ENCODE measurements at places on chromosomes 13 and 19.

- no peak for DNase-seq
Measured at GRCh38 chr13:86906127-86906874, 764.9 kb upstream of the SLITRK5 start.

DNA sequence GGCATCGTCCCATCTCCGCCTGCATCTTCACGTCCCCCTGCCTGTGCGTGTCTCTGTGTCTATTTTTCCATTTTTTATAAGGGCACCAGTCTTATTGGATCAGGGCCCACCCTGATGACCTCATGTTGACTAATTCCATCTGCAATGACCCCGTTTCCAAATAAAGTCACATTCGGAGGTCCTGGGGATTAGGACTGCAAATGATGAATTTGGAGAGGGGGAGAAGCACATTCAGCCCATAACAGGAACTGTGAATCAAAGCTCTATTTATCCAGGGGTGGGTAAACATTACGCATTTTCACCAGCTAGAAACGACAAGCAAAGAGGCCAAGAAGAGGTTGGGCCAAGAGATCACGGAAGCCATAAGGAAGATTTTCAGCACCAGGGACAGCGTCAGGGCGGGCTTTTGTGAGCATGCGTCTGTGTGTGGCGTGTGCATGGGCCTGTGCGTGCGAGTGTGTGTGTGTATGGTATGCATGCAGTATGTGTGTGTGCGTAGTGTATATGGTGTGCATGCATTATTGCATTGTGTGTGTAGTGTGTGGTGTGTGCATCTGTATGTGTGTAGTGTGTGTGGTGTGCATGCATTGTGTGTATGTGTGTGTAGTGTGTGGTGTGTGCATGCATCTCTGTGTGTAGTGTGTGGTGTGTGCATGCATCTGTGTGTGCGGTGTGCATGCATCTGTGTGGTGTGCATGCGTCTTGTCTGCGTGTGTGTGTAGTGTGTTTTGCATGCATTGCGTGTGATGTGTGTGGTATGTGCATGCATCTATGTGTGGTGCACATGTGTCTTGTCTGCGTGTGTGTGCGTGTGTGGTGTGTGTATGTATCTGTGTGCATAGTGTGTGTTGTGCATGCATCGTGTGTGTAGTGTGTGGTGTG lies 19.6 kb downstream of the CELF5 start:
- DNase-seq: no peak

GRCh38 chr13:108281901-108282300 lies 12.4 kb downstream of the TNFSF13B start:
- no peak for DNase-seq

- DNase-seq: no peak
Measured at GRCh38 chr13:39888865-39889810, 233.7 kb downstream of the COG6 start.

DNA sequence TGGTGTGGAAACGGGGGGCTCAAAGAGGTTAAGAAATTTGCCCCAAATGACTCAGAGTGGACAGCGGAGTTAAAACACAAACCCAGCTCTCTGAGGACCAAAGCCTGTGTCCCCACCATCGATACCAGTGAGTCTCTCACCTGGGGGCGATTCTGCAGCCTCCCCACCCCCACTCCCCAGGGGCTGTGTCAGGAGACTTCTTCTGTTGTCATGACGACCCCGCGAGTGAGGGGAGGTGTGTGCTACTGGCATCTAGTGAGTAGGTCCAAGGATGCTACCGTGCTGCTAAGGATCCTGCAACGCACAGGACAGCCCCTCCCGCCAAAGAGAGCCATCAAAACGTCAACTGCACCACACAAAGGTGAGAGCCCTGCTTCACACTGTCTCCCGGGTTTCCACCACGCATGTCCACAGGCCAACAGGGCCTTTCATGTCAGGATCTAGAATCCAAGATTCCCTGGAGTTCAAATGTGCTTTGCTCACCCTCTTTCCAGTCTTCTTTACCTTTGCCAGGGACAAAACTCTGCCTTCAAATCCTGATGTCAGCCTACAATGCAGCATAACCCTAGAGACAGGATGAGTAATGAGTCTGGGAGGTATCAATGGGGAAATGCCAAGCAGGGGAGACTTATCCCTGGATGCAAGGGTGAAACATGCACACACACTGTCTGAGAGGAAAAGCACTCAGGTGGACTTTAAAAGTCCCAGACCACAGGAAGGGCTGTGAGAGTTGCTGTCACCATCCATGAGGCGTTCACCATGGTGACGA lies 3.9 kb downstream of the RANBP3 start:
- no peak for DNase-seq

DNA sequence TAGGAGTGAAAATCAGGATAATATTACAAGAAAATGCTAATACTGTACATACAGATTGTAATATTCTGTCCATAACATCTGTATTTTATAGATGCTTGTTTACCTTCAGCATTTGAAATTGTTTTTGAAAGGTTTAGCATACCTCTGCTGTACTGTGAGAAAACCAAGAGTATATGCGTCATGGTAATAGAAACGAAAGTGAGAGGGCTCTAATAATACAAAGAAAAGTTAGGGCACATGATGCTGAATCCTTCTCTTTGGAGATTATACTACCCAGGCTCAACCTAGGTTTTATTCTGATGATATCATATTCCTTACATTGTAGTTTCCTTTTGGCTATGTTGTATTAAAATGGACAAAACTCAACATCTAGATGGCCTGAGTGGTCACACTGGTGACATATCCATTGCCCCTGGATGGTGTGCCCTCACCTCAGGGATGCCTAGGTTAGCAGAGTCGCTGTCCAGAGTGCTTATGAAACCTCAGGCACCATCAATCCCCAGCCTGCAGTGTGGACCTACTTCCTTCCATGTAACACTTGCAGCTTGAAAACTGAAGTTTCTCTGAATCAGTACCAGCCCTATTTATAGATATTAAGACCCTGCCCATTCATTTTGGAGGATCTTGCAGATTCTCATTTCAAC lies 253.7 kb downstream of the KCTD12 start:
- DNase-seq: no peak

GRCh38 chr19:292951-293350 lies 1.7 kb upstream of the PLPP2 start:
- DNase-seq: no peak

- peak; percentile 48 for DNase-seq
Measured at GRCh38 chr13:102799426-102800144, 666 bp downstream of the BIVM start.

- no peak for DNase-seq
Measured at GRCh38 chr13:24629320-24629719, 50.9 kb upstream of the ATP12A start.

GRCh38 chr19:51926426-51926783 lies 867 bp upstream of the ZNF613 start:
- no peak for DNase-seq

- no peak for DNase-seq
Measured at GRCh38 chr13:50236898-50237318, 221.7 kb downstream of the KCNRG start.

- peak; percentile 65 for DNase-seq
Measured at GRCh38 chr19:799076-799881, 2.0 kb downstream of the PTBP1 start.

GRCh38 chr13:39406688-39407087 lies 196.3 kb downstream of the LHFPL6 start:
- DNase-seq: no peak

DNA sequence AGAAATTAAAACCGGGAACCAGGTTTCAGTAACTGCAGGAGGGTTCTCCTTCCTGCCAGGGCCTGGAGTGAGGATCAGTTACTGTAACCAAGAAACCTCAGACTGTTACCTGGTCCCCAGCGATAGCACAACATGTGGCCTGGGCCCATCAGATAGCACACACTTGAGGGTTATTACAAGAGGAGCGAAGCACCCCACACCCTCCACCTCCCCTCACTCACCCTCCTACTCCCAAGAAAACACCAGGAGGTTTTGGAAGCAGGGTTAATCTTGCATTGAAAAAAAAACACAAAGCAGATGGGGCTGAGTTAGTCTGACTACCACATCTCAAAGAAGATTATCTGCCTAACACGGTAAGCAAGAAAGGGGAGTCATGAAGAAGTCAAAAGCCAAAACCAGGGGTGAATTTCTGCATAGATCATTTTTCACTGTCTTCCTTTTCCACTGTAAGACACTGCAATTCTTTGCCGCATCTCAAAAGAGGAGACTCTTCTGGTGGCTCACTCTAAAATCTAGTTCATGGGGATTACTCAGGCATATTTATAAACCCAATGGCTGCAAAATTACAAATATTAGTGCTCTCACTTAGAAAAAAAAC lies 75.9 kb upstream of the DOCK9 start:
- DNase-seq: no peak

DNA sequence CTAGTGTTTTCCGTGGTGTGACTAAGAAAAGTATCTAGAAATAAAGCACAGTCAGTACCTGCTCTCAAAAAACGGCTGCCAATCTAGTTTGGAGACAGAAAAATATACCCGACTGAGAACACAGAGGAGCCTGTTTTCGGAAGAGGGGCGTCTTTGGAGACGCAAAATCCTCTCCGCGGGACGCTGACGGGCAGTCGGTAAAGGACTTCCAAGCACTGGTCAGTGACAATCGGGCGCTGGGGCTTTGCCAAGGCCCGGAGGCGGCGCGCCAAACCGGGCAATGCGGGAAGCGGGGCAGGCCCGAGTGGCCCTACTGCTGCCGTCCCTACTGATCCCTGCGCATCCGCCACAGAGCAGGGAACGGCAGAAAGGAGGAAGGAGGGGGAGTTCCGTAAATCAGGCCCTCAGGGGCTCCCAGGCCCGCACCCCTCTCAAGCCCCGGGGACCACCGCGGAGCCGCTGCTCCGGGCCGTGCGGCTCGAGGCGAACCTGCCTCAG lies 588 bp upstream of the DPY19L3 start:
- DNase-seq: no peak

GRCh38 chr13:25175026-25175425 lies 2.9 kb upstream of the AMER2 start:
- no peak for DNase-seq

GRCh38 chr13:97318532-97318931 lies 96.4 kb downstream of the MBNL2 start:
- DNase-seq: no peak

- no peak for DNase-seq
Measured at GRCh38 chr13:24709186-24709913, 29.1 kb downstream of the ATP12A start.

DNA sequence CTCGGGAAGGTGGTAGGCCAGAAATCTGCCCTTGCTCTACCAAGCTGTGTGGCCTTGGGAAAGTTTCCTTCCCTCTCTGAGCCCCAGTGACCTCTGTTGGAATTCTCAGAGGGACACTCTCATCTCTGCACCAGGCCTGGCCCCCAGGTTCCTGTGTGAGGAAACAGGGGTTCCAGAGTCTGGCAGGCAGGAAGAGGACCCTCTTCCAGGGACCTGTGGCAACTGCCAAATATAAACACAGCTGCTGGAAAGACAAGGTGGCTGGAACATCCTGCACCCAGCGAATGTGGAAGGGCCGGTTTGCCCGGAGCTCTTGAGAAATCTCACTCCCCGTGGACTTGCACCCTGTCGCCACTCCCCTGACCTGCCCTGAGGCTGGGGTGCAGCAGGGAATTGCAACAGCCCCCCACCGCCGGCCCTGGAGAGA lies 52.8 kb downstream of the GADD45B start:
- no peak for DNase-seq

GRCh38 chr19:15841875-15842569 lies 26.6 kb upstream of the OR10H1 start:
- DNase-seq: no peak

DNA sequence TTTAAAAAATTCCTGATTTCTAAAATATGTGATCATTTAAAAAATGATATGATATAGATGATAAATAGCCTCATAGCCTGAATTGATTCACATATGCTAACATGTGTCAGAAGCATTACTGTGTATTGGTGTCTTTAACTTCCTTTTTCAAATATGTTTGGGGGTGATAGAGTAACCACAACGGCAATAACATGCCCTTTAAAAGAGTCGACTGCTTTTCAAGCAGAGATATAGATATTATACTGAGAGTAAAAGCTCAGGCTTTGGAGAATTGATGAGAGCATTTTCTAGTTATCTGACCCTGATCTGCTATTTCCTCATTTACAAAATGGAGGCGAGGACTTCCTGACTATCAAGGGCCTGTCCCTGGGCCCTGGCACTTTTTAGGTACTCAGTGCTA lies 260.5 kb downstream of the DCT start:
- no peak for DNase-seq

- no peak for DNase-seq
Measured at GRCh38 chr13:42990291-42991232, 1.5 kb downstream of the EPSTI1 start.

DNA sequence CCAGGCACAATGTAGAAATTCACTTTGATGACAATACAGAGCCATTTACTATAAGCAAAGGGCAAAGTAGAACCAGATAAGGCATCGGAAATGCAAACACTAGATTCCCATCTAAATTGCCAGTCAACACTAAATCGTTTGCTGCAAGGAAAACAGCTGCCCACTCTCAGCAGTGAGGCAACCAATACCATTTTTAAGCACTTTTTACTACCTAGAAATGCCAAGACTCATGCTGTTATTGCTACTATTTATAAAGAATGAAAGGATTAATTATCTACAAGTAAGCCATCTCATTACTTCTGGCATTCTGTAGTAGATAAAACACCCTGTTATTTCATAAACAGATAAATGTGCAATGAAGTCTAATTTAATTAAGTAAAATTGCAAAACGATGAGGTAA lies 422.0 kb downstream of the FGF14 start:
- DNase-seq: no peak

DNA sequence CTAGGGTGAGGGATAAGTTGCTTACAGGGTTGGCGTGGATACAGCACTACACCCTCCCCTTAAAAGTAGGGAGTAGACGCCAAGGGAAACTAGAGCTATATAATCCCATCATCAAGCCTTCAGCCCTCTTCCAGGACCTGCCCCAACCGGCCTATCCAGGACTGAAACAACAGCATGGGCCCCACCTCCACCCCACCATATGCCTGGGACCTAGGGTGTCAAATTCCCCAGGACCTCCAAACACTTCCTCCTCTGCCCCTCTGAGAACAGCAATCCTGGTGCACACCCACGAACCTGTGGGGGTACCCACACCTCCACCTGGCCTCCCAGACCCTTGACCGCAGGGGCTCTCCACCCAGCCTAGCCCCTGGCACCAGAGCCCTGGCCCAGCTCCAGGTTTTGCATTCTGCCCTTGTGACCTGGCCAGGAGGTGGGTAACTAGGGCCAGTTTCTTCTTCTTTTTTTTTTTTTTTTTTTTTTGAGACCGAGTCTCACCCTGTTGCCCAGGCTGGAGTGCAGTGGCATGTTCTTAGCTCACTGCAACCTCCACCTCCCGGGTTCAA lies 1.4 kb upstream of the CYP2F1 start:
- no peak for DNase-seq
